Naive thymus-derived CD8-positive, alpha-beta T cell (primary cell): ENCODE measurements at places on chromosomes 12 and 14. TPM values are rescaled to one million over a fixed set of nuclear protein-coding genes. Genes with fewer than 3 reads are reported as not detected.

- no peak overlapping the region for H3K27ac ChIP-seq
- no peaks in the 10 kb centered on the region for H3K36me3 ChIP-seq
- H3K4me3 ChIP-seq = no peak overlapping the region
These were observed 405.8 kb downstream of the MED13L start for GRCh38 chr12:115871714-115872113.

Gene LALBA
- total RNA-seq = not detected

DNA sequence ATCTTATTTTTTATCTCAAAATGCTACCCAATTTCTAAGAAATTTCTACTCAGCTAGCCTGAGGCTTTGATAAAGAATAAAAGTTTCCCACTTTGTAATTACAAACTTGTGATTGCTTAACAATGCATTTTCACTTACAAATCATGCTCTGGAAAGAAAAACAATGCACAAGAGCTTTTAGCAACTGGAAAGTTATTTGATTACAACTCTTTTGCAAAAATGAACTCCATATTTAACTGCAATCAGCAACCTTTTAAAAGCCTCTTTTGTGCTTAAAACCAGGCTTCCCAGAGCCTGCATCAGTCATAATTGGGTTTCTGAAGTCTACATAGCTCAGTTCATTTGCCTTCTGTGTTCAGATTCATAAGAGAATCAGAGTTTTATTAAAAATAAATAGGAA, 395.2 kb downstream of the PAWR start:
- no peaks in the 10 kb centered on the region for H3K36me3 ChIP-seq
- H3K4me1 ChIP-seq = no peaks in the 10 kb centered on the region
- H3K27ac ChIP-seq = no peak overlapping the region
- no peak for DNase-seq

- peaks cover 55% of the 10 kb centered on the region for H3K4me1 ChIP-seq
- peaks cover 46% of the 10 kb centered on the region for H3K36me3 ChIP-seq
- no peak for DNase-seq
- H3K27ac ChIP-seq = peak overlapping the region; percentile 98
- H3K27me3 ChIP-seq = peaks cover 5% of the 10 kb centered on the region
- H3K4me3 ChIP-seq = peak overlapping the region; percentile 96
These were observed 1.5 kb downstream of the RAB21 start for GRCh38 chr12:71756054-71756690.

GRCh38 chr12:91454179-91454578, 271.6 kb upstream of the DCN start:
- H3K4me1 ChIP-seq = no peaks in the 10 kb centered on the region
- peaks cover 7% of the 10 kb centered on the region for H3K36me3 ChIP-seq
- no peak overlapping the region for H3K27ac ChIP-seq
- H3K27me3 ChIP-seq = peaks cover 3% of the 10 kb centered on the region

DNA sequence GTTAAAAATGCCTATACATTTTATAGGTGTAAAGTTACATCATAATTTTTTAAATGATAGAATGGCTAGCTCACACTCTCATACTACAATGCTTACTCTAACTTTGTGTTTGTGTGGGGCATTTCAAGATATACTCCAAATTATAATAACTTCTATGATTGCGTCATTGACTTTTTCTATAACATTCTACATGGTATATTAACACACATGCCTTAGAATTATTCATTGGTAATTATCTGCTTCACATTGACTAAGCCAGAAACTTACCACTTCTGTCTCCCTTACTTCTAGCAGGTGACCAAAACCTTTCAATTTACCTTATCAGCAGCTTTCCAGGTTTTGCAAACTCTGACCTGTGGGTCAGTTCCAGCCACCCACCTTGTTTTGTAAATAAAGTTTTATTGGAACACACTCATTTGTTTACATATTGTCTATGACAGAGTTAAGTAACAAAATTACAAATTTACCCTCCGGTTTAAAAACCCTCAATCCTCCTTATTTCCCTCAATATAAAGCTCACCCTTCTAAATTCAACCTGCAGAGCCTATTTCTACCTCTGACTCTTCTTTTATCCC, 12.7 kb upstream of the FLRT2 start:
- H3K36me3 ChIP-seq = no peaks in the 10 kb centered on the region
- no peaks in the 10 kb centered on the region for H3K4me1 ChIP-seq
- no peak overlapping the region for H3K4me3 ChIP-seq
- peaks cover 4% of the 10 kb centered on the region for H3K27me3 ChIP-seq
- H3K27ac ChIP-seq = no peak overlapping the region

Gene ENDOU
- total RNA-seq = not detected

DNA sequence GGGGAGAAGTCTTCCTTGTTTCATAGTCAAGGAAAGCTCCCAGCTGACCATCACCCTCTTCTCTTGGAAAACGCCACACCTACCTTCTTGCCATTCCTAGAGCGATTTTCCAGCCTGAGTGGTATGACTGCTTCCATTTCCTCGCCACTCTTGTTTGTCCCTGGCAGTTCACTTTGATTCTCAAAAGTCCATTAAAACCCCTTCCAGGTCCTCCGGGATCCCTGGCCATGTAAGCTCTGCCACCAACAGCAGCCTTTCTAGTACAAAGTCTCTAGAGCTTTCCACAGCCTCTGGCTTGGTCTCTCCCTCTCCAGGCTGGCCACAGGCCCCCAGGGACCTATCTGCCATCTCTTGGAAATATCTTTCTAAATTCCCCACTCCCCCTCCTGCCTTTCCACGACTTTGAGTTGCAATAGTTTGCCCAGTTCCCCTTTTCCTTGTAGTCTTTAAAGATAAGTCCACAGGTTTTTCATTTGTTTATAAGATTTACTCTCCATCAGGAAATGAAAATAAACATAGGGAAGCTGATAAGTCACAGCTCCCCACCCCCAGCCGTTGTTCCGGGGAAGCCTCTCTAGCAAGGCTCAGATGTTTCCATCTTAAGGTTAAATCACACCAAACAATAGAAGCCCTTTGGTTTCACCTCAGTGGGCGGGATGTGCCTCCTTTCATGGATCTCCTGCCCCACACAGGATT, 42.9 kb upstream of the SINHCAF start:
- H3K27me3 ChIP-seq = no peaks in the 10 kb centered on the region
- H3K4me3 ChIP-seq = no peak overlapping the region
- no peak overlapping the region for H3K27ac ChIP-seq
- no peaks in the 10 kb centered on the region for H3K4me1 ChIP-seq

Gene ABCD2
- total RNA-seq = 23.3 TPM

DNA sequence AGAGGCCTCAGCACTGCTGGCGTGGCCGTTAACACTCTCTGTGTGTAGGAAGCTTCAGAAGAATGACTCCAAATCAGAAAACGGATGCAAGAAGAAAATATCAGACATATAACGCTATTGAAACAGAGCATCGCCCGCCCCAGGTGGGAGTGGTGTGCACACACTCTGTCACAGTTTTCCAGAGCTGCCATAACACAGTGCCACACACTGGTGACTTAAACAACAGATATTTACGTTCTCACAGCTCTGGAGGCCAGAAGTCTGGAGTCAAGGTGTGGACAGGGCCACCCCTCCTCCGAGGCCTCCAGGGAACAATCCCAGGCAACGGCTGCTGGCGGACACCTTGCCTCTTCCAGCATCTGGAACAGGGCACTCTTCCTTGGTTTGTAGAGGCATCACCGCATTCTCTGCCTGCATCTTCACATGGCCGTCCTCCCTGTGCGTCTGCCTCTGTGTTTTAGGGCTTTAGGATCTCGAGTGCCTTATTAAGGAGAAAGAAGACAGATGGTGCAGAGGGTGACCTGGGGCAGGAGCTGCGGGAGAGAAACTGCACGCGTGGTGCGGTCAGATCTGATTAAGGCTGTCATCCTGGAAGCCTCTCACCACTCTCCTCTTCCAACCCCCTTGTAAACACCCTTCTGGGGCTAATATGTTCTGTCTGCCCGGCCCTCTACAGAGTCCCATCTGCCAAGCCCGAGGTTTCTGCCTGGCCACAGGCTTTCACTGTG, 141.0 kb downstream of the SLC15A4 start:
- no peaks in the 10 kb centered on the region for H3K36me3 ChIP-seq
- H3K4me3 ChIP-seq = no peak overlapping the region
- no peak overlapping the region for H3K27ac ChIP-seq
- no peaks in the 10 kb centered on the region for H3K27me3 ChIP-seq
- H3K4me1 ChIP-seq = no peaks in the 10 kb centered on the region

Gene TNFAIP2
- 1.0 TPM for total RNA-seq

- peak overlapping the region; percentile 96 for H3K27ac ChIP-seq
- H3K27me3 ChIP-seq = no peaks in the 10 kb centered on the region
- H3K4me1 ChIP-seq = peaks cover 17% of the 10 kb centered on the region
- peaks cover 27% of the 10 kb centered on the region for H3K36me3 ChIP-seq
- peak; percentile 65 for DNase-seq
These were observed 544 bp downstream of the ABCD4 start for GRCh38 chr14:74302152-74302628.

- no peak overlapping the region for H3K27ac ChIP-seq
- H3K27me3 ChIP-seq = peaks cover 4% of the 10 kb centered on the region
These were observed 35.3 kb downstream of the MIPOL1 start for GRCh38 chr14:37232907-37233481.

- H3K27me3 ChIP-seq = no peaks in the 10 kb centered on the region
- no peak overlapping the region for H3K4me3 ChIP-seq
- peaks cover 90% of the 10 kb centered on the region for H3K36me3 ChIP-seq
- peaks cover 2% of the 10 kb centered on the region for H3K4me1 ChIP-seq
These were observed 13.4 kb downstream of the ZC3H14 start for GRCh38 chr14:88576222-88576621.

Gene SDR9C7
- total RNA-seq = not detected

GRCh38 chr14:32183151-32184058, 18.4 kb upstream of the RNU6-7 start:
- H3K27me3 ChIP-seq = peaks cover 7% of the 10 kb centered on the region
- no peak for DNase-seq
- H3K36me3 ChIP-seq = no peaks in the 10 kb centered on the region
- no peak overlapping the region for H3K4me3 ChIP-seq
